ENCODE measurements at places on chromosomes 5 and 9.

DNA sequence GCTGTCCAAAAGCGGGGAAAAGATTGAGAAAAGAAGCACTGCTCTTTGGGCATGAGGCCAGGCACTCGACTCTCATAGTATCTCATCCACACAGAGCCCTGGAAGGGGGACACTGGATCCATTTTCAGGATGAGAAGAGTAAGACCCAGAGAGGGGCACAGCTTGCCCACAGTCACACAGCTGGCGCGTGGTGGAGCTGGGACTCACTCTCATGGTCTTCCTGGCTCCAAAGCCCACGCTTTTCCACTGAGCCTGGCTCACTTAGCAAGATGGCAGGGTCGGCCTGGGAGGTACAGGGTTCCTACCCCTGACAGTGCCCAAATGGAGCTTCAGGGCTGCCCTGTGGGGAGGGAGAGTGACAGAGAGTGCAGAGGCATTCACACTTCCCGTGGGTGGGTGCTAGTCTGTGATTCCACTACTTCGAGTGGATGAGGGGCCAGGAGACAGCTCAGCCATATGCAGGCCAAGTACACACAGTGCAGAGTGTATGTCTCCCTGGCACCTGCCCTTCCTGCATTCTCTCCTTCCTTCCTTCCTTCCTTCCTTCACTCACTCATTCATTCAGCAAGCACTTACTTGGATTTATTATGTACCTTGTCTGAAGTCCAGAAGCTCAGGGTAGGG, 18.3 kb upstream of the IGFBPL1 start:
- no peak for DNase-seq

- DNase-seq: no peak
Measured at GRCh38 chr9:96391021-96391765, 7.7 kb upstream of the SLC35D2 start.

DNA sequence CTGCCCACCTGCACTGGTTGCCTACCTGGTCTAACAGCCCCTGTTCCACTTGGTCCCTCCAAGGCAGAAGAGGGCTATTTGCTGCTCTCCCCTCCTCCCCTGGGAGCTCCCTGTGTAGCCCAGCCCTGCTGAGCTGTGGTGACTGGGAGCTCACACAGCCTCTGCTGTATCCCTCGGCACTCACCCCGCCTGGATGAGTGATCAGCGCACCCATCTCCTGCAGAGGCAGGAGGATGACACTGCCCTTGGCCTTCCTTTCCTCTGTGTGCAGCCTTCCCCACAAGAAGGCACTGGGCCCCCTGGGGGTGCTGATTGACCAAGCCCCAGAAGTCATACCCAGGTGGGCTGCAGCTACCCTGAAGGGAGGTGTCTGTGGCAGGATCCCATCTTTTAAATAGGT, 134.2 kb downstream of the ADAMTS2 start:
- DNase-seq: no peak

DNA sequence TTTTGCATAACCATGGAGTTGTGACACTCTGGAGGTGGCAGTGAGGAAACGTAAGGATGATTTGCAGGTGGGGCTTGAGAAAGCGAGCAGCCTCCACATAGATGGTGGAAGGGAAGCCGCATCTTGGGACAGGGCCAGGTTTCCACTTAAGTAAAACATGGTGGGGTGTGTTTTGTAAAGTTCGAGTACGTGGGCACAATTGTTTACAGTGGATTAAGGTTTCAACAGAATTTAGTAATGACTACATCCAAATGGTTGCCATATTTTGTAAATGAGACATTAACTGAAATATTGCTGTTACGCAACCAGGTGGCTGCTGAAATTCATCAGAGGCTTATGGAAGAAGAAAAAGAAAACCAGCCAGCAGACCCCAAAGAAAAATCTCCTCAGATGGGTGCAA, 85.4 kb upstream of the IL7R start:
- no peak for DNase-seq

GRCh38 chr9:61665829-61666228, 476.0 kb downstream of the SPATA31A7 start:
- DNase-seq: no peak

- no peak for DNase-seq
Measured at GRCh38 chr9:122394265-122395125, 23.7 kb downstream of the PTGS1 start.

- DNase-seq: no peak
Measured at GRCh38 chr9:20286969-20287368, 335.3 kb downstream of the MLLT3 start.

DNA sequence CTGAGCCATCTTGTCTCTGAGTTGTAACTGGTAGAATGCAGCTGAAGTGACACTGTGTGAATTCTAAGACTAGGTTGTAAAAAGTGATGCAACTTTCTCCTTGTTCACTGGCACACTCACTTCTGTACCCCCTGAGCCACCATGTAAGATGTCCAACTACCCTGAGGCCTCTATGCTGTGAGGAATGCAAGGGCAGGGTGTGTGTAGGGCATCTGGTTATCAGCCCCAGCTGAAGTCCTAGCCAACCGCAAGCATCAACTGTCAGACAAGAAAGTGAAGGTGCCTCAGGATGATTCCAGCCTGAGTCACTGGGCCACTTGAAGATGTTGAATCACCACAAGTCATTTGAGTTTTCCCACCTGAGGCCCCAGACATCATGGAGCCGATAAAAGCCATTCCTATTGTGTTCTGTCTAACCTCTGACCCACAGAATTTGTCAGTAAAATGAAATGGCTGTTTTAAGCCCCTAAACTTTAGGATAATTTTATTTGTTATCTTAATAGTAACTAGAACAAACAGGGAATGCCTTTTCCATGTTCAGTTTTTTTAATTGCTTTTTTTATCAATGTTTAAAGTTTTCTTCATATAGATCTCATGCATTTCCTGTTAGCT, 18.7 kb upstream of the RHOBTB3 start:
- no peak for DNase-seq

GRCh38 chr5:60521376-60522291, 178.3 kb downstream of the DEPDC1B start:
- no peak for DNase-seq

GRCh38 chr9:122791872-122792669, 3.3 kb downstream of the OR5C1 start:
- no peak for DNase-seq

GRCh38 chr5:98204798-98205197, 568.7 kb upstream of the RGMB start:
- DNase-seq: no peak

- DNase-seq: no peak
Measured at GRCh38 chr5:157729858-157730257, 1.4 kb upstream of the THG1L start.

GRCh38 chr5:169657127-169657526, 20.1 kb downstream of the DOCK2 start:
- DNase-seq: no peak

- DNase-seq: no peak
Measured at GRCh38 chr9:16052757-16053530, 500.1 kb downstream of the CCDC171 start.

GRCh38 chr5:165101709-165102108, 1596.3 kb downstream of the MAT2B start:
- no peak for DNase-seq

- DNase-seq: no peak
Measured at GRCh38 chr5:88090506-88090905, 178.1 kb downstream of the TMEM161B start.

DNA sequence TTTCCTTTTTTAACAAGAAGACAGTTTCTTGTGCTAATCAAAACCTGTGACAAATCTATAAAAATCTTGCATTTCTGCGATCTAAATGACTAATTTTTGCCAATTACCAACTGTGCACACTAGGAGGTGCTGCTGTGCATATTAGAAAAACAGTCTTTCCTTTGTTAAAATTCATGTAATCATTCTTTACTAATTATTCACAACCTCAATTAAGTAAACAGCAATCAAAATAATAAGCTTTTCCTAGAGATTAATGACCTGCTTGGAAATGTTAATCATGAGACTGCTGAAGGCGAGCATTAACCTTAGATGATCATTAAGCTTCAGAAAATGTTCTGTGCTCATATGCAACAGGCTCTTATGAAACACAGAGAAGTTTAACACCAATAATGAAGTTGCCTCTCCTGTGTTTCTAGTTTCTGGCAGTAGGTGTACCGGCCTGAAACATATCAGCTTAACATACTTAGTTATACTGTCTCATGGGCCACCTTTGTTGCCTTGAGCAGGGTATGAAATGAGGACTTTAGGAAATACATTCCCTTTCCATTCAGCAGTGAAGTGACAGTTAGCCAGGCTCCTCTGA, 17.7 kb downstream of the RFESD start:
- DNase-seq: no peak

DNA sequence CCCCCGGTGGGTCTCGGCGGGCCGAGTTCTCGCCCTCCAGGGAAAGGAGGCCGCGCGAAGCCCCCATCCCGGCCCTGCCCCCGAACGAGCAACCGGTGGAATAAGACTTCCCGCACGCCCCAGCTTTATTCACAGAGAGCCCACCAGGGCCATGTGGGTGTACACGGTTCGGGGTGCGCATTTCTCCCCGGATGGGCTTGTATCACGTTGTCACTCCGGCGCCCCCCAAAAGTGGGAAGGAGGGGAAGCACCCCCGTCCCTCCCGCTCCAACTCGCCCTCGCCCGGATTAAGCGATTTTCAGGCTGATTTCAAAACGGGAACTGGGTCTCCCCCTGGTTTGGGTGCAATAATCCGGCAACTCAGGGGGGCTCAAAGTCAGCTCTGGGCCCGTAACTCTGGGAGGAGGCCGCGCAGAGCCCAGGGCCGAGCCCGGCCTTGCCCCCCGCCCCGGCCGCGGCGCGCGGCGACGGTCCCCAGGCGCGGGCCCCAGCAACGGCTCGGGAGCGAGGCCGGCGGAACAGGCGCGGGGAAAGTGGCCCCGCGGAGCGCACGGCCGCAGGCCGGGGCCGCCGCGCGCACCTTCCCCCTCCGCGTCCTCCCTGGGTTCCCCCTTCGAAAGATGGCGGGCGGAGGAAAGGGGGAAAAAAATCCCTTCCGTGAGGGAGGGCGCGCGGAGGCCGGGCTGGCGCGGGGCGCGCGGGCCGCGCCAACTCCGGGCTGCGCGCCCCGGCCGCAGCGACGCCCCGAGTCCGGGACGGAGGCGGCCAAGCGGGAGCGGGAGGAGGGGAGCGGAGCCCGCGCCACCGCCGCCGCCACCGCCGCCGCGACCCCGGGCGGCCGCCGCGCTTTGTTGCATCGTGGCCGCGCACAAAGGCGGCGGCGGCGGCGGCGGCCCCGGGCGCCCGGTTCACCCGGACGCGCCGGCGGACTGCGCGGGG, 644 bp downstream of the BRD3 start:
- DNase-seq: no peak

- no peak for DNase-seq
Measured at GRCh38 chr5:36305571-36306326, 4.0 kb upstream of the RANBP3L start.

DNA sequence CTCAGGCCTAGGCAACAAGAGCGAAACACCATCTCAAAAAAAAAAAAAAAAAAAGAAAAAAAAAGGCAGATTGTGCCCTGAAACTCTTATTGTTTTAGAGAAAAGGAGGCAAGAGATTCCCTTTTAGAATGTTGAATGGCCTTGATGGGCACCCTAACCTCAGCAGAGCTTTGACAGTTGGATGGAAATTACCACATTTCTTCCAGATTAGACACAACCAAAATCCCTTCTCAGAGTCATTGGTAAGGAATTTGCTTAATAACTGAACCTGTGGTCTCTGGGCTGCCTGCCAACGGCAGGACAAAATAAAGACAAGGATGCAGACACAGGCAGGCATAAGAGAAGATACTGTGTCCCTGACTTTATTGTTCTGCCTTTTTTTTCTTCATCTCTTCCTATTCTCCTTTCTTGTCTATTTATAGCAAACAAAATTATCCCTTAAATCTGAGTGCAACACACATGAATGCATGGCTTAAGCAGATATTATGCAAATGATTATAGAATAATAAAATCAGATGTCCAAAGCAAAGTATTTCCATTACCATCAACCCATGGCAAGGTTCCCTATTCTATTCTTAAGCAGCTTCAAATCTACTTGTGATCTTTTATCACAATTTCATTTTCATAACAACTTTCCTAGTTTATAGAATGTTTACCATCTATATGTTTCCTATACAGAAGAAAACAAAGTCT, 37.3 kb upstream of the TRIO start:
- DNase-seq: no peak

DNA sequence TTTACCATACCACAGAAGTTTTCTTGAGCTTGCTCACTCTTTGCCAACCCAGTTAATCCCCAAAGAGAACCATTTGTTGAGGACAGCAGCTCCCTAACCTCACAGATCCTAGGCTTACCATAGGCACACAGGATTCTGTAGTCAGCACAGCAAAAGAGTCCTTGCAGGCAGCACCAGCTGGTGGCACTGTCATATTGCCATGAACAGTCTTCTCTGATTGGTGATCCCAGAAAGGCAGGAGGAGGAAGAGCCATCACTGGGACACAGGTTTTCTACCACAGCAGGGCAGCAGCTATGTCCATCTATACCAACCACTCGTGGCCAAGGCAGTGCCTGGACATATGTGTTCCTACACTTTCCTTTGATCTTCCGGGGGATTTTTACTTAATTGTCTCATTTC, 297.1 kb upstream of the CD180 start:
- no peak for DNase-seq

GRCh38 chr9:17699615-17700330, 120.9 kb downstream of the SH3GL2 start:
- no peak for DNase-seq

GRCh38 chr9:2496934-2497333, 124.7 kb upstream of the VLDLR start:
- no peak for DNase-seq

GRCh38 chr9:115103746-115104477, 14.0 kb downstream of the TNC start:
- DNase-seq: no peak

GRCh38 chr5:127785098-127785927, 82.1 kb downstream of the CCDC192 start:
- no peak for DNase-seq

- DNase-seq: no peak
Measured at GRCh38 chr9:126915281-126915816, 767 bp downstream of the RALGPS1 start.

DNA sequence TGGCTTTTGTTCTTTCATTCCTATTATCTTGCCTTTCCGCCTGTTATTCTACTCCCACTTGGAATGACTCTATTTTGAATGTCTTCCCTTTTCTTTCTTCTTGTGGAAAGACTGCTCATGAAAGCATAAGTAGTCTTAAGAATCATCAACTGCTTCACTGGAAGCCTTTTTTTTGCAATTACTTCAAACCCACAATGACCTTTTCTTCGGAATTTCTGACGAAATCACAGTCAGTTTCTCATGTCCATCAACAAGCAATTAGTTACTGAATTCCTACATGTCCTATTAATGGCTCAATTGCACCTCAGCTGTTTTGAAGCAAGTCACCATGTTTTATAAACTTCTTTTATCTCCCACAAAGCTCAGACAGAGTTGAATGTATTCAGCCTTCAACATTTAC, 196.2 kb downstream of the TARS1 start:
- DNase-seq: no peak

All from CMK (cell line).